ENCODE measurements at places on chromosomes 13 and 19.

- peak overlapping the region; percentile 66 for H3K4me3 ChIP-seq
- no peak overlapping the region for H3K27ac ChIP-seq
- no peaks in the 10 kb centered on the region for H3K27me3 ChIP-seq
Observed at GRCh38 chr19:47132194-47132852, 1.7 kb downstream of the SAE1 start.

- H3K4me1 ChIP-seq: no peaks in the 10 kb centered on the region
- no peaks in the 10 kb centered on the region for H3K36me3 ChIP-seq
- no peaks in the 10 kb centered on the region for H3K27me3 ChIP-seq
- no peak for DNase-seq
Observed at GRCh38 chr19:39307046-39307821, 11.0 kb downstream of the IFNL1 start.

DNA sequence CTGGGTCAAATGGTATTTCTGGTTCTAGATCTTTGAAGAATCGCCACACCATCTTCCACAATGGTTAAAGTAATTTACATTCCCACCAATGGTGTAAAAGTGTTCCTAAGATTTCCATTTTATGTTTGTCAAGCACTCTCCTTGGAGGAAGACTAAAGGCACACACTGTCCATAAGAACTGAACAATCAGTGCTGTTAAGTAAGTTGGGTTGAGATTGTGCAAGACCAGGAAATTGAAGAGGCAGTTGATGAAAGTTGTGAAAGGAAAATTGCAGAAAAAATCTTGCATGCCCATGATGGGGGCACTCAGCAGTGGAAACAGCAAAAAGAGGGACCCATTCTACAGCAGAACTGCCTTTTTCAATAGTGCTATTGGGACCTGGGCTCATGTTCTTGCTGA is 323.6 kb downstream of the DLEU7 start:
- DNase-seq: no peak
- no peak overlapping the region for H3K4me3 ChIP-seq
- peaks cover 12% of the 10 kb centered on the region for H3K4me1 ChIP-seq
- no peak overlapping the region for H3K27ac ChIP-seq
- no peaks in the 10 kb centered on the region for H3K27me3 ChIP-seq
- H3K36me3 ChIP-seq: no peaks in the 10 kb centered on the region

DNA sequence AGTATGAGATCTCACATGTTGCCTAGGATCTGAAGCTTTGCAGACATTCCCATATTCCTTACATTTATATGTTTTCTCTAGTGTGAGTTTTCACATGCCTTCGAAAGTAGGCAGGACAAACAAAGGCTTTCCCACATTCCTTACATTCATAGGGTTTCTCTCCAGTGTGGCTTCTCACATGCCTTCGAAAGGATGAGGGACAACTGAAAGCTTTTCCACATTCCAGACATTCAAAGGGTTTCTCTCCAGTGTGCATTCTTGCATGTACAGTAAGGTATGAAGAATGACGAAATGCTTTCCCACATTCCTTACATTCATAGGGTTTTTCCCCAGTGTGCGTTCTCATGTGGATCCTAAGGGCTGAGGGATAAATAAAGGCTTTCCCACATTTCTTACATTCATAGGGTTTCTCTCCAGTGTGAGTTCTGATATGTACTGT is 14.2 kb downstream of the ZNF699 start:
- H3K36me3 ChIP-seq: peaks cover 8% of the 10 kb centered on the region
- DNase-seq: no peak
- no peaks in the 10 kb centered on the region for H3K27me3 ChIP-seq
- no peak overlapping the region for H3K4me3 ChIP-seq
- H3K4me1 ChIP-seq: no peaks in the 10 kb centered on the region

DNA sequence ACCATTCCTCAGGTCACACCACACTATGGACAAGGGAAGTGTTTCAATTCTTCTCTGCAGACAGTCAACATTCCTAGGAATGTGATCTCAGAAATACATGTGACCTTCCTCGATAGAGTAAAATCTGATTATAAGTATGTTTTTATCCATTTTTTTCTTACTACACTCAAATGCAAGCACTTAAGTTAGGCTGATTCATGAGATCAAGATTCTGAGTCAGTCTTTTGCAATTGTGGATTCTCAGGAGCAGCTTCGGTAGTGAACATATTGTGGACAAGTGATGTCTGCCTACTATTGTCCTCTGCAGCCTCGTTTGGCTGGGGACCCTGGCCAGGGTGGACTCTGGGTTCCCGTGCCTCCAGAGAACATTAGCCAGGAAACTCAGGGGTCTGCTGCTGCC is 3.2 kb downstream of the SERPINE3 start:
- H3K4me3 ChIP-seq: no peak overlapping the region
- DNase-seq: no peak
- H3K36me3 ChIP-seq: no peaks in the 10 kb centered on the region
- no peaks in the 10 kb centered on the region for H3K4me1 ChIP-seq

DNA sequence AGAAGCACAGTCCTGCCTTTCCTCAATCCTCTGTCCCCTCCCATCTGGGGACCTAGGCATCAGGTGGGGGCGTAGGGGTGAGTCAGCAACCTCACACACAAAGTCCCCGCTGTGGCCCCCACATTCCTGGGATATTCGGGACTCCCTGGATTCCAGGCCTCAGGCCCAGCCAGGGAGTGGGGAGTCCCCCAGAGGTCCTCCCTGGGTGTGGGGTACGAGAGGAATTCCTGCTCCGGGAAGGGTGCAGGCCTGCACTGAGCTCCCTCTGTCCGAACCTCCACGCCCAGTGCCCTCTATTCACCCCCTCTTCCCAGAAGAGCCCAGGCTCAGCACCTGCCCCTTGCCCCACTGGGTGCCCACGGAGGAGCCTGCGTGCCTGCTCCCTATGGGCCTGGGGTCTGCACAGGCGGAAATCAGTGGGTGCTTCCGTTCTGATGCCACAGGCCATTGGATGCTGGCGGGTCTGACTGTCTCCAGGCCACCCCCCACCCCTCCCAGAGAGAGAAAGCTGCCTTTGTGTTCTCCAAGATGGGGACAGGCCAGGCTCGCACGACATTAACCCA is 3.4 kb downstream of the CADM4 start:
- H3K4me3 ChIP-seq: no peak overlapping the region
- DNase-seq: no peak
- H3K27ac ChIP-seq: no peak overlapping the region
- no peaks in the 10 kb centered on the region for H3K36me3 ChIP-seq
- H3K4me1 ChIP-seq: no peaks in the 10 kb centered on the region

DNA sequence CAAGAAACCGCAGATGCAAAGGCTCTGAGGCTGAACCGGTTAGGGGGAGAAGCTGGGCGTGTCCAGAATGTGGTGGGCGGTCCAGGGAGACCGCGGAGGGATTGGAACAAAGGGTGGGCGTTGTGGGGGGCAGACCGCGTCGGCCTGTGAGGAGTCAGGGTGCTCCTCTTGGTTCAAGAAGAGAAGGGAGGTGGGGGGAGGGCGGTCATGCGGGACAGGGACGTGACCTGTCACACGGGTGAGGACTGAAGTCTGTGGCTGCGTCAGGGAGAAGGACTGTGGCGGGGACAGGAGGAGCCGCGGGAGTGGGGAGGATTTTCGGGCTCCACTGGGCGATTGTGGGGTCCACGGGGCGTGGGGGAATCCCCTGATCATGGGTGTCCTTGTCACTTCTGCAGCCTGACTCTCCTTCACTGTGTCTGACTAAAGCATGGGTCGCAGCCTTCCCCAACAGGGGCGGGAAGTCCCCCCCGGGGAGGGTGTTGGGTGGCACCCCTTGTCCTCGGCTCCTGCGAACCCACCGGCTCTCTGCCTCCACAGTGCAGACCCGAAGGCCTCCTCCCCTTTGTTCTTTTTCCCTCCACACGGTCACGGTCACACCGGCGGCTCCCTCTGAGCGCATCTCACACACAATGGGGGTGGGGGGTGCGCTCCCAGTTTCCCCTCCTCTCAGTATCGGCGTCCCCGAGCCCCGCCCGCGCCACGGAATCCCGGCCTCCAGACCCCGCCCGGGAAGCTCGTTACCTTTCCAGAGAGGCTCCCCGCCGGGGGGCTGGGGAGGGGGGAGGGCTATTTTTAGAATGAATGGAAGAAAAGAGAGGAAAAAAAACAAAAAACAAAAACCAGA is 16.4 kb upstream of the KCNN1 start:
- DNase-seq: no peak
- no peak overlapping the region for H3K4me3 ChIP-seq
- H3K27me3 ChIP-seq: no peaks in the 10 kb centered on the region
- H3K36me3 ChIP-seq: no peaks in the 10 kb centered on the region

GRCh38 chr13:23789576-23790346 is 99.4 kb downstream of the MIPEP start:
- H3K27ac ChIP-seq: no peak overlapping the region
- no peak for DNase-seq
- peaks cover under 1% of the 10 kb centered on the region for H3K4me1 ChIP-seq
- no peak overlapping the region for H3K4me3 ChIP-seq
- no peaks in the 10 kb centered on the region for H3K36me3 ChIP-seq

DNA sequence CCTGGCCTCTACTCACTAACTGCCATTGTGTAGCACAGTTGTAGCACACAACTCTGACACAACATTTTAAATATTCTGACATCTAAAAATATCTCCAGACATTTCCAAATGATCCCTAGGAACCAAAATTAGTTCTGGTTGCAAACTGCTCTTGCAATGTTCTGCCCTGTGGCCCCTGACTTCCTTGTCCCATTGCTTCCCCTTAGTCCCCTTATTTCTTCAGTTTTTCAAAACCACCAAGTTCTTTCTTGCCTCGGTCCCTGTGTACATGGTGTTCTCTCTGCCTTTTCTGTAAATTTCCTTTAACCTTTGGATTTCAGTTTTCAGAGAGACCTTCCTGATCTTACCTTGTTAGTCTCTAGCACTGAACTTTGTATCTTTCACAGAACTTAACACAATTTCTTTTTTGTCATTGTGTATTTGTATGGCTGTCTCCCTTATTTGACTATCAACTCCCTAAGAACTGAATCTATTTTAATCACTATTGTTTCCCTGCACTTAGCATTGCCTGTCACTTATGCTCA is 87.6 kb upstream of the MLNR start:
- H3K36me3 ChIP-seq: peaks cover 6% of the 10 kb centered on the region
- H3K27me3 ChIP-seq: no peaks in the 10 kb centered on the region
- no peak for DNase-seq
- no peak overlapping the region for H3K4me3 ChIP-seq
- no peak overlapping the region for H3K27ac ChIP-seq

DNA sequence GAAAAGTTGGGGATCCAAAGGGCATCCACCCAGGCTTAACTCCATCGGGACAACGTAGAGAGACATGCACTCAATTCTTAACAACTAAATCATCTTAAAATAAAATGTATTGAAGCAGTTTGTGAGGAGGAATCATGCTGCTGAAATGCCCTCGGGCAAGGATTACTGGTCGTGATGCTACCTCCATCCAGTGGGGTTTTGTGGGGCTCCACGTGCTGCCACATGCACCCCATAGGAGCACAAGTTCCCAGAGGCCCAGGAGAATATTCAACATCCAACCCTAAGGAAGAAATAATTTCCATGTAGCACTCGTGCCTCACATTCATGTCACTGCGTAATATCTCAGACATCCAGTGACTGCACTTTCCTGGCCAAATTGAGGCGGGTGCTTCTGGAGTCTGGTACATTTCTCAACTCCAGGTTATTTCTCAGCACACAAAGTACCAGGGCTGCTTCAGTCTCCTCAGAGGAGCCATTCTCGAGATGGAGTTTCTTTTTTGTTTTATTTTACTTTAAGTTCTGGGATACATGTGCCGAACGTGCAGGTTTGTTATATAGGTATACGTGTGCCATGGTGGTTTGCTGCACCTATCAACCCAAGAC is 429.8 kb downstream of the FOXO1 start:
- H3K4me3 ChIP-seq: no peak overlapping the region
- no peaks in the 10 kb centered on the region for H3K27me3 ChIP-seq
- no peaks in the 10 kb centered on the region for H3K36me3 ChIP-seq
- peak overlapping the region; percentile 17 for H3K27ac ChIP-seq
- no peak for DNase-seq

DNA sequence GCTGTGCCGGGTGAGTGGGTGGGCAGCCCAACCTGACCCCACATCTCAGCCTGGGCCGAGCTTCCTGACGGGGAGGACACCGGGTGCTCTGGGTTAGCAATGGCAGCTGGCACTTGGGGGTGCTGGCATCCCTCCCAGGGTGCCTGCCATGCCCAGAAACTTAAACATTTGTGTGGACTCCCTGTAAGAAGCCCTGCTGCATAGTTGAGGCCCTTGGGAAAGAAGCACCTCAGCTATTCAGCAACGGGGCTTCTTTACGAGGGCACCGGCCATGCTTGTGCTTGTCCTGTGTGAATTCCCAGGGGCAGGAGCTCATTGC is 33.8 kb upstream of the MEDAG start:
- no peaks in the 10 kb centered on the region for H3K4me1 ChIP-seq
- H3K27ac ChIP-seq: no peak overlapping the region

DNA sequence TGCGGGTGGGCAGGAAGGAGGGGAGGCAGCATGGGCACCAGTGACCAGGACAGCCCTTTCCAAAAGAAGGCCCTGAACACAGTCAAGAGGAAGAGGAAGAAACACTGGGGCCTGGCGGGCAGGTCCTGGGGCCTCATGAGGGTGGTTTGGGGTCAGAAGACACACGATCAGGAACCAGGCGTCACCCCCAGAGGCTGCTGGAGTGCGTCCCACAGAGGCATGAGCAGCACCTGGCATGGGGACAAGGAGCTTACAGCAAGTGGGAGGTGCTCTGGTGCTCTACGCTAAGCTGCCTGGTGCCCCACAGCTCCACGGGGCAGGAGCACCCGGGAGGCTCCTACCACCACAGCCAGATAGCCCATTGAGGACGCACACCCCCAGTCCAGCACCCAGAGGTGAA is 20.0 kb downstream of the ELL start:
- no peak overlapping the region for H3K4me3 ChIP-seq
- no peak for DNase-seq
- peaks cover 42% of the 10 kb centered on the region for H3K4me1 ChIP-seq

GRCh38 chr13:60312851-60313505 is 84.0 kb upstream of the TDRD3 start:
- H3K4me3 ChIP-seq: no peak overlapping the region
- H3K27me3 ChIP-seq: no peaks in the 10 kb centered on the region
- no peaks in the 10 kb centered on the region for H3K36me3 ChIP-seq
- no peak overlapping the region for H3K27ac ChIP-seq
- no peaks in the 10 kb centered on the region for H3K4me1 ChIP-seq
- DNase-seq: no peak

- no peaks in the 10 kb centered on the region for H3K27me3 ChIP-seq
- no peaks in the 10 kb centered on the region for H3K36me3 ChIP-seq
- no peak overlapping the region for H3K4me3 ChIP-seq
- H3K27ac ChIP-seq: no peak overlapping the region
Observed at GRCh38 chr13:33251131-33251661, 34.4 kb downstream of the STARD13 start.
